ENCODE measurements at places on chromosomes 7 and 10.

GRCh38 chr7:130350945-130351790 lies 6.6 kb downstream of the CPA5 start:
- DNase-seq, result no peak

- DNase-seq, result no peak
Measured at GRCh38 chr10:48667960-48668590, 16.6 kb upstream of the WDFY4 start.

- peak; percentile 25 for DNase-seq
Measured at GRCh38 chr10:46255801-46256747, 30.7 kb upstream of the ANTXRL start.

DNA sequence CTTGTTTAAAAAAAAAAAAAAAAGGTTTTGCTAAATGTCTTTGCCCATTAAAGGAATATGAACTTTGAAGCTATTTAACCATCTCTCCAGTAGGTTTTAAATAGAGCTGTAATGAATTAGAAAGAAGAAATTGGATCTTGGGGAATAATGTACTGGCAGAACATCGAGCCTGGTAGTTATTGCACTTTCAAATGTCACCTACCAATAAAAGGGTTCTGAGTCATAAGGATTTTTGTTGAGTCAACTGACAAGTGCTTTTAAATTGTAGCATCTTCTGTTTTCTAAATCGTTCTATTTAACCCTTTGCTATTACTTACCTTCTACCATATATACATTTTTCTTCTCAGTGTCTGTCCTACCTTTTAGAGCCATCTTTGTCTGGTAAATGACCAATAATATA lies 10.7 kb downstream of the CUTC start:
- no peak for DNase-seq

DNA sequence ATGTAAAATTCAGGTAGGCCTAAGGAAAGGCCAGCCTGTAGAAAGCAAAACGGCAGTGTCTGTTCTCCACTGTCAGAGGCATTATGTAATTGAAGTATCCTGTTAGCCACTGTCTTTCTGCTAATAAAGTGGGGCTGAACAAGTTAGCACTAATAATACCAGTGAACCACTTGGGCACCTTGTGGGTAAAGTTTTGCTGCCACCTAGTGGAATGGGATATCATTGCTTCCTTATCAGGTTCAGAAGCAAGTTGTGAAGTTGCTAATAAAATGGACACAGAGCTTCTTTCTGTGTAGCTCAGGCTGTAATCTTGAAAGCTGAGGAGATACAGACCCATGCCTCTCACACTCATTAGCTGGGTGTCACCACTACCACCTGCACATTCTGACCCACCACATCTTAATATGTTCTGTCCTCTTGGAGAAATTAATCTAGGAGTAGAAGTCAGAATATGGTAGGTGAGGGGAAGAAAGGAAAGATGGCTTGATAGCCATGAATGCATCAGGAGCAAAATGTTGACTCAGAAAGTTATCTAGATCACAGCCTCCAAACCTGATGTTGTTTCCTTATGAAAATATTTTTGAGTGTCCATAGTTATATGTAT lies 175.1 kb downstream of the SEPTIN7 start:
- DNase-seq, result peak; percentile 39

- no peak for DNase-seq
Measured at GRCh38 chr7:71727347-71727746, 595.4 kb downstream of the GALNT17 start.

GRCh38 chr10:33886299-33886698 lies 551.8 kb upstream of the NRP1 start:
- DNase-seq, result no peak

DNA sequence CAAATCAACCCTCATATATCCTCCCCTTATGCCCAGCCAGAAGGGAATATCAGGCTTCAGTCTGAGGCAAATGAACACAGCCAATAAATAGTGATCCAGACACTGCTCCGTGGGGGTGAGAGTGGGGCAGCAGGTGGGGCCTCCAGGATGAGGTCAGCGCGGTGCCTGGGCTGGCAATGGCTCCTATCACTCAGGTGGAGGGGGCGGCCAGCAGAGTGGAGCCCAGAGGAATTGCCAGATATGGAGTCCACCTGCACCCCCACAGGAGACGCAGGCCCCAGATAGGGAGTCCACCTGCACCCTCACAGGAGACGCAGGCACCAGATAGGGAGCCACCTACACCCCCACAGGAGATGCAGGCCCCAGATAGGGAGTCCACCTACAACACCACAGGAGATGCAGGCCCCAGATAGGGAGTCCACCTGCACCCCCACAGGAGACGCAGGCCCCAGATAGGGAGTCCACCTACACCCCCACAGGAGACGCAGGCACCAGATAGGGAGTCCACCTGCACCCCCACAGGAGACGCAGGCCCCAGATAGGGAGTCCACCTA lies 78.0 kb upstream of the PPP2R2D start:
- no peak for DNase-seq

DNA sequence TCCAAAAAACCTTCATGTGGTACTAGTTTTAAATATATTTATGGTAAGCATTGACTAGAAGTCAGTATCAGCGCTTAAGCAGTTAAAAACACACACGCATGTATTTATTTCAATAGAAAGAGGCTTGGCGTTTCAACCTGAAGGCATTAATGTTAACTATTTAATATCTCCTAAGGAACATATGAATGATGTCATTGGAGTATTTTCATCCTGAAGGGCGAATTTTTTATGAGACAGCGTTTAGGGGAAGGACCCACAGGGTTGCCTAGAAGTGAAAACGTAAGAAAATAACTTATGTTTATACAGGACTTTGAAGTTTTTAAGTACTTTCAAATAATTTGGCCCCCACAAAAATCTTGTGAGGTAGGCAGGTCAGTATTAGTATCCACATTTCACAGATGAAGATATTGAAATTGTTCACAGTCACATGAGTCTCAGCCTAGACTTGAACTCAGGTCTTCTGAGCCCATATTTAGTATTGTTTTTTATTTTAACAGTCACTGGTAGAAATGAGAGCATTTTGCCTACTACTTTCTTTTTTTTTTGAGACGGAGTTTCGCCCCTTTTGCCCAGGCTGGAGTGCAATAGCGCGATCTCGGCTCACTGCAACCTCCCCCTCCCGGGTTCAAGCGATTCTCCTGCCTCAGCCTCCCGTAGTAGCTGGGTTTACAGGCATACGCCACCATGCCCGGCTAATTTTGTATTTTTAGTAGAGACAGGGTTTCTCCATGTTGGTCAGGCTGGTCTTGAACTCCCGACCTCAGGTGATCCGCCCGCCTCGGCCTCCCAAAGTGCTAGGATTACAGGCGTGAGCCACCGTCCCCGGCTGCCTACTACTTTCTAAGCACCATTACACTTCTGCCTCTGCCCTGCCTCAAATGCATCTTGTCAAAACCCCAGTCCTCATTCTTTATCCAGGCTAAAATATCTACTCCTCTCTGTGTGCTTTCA lies 1.8 kb downstream of the SLK start:
- DNase-seq, result no peak

DNA sequence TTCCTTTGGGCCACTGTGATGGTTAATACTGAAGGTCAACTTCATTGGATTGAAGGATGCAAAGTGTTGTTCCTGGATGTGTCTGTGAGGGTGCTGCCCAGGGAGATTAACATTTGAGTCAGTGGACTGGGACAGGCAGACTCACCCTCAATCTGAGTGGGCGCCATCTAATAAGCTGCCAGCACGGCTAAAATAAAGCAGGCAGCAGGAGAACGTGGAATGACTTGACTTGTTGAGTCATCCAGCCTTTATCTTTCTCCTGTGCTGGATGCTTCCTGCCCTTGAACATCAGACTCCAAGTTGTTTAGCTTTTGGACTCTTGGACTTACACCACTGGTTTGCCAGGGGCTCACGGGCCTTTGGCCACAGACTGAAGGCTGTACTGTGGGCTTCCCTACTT lies 1046.9 kb downstream of the TYW1 start:
- no peak for DNase-seq

DNA sequence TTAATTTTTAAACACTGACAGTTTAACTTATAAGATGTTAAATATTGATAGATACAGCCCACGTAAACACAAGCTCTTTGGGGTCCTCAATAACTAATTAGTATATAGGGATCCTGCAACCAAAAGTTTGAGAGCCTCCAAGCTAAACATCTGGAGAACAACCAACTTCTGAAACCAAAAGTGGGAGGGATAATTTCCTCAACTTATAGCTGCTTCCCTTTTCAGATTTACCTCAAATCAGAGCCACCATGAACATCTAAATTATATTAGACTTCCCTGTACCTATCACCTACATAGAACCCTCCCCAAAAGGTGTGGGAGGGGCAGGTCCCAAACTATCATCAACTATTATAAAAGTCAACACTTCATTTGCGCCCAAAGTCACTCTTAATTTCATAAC lies 8.6 kb downstream of the PSAP start:
- no peak for DNase-seq

GRCh38 chr10:43196981-43197833 lies 59.0 kb downstream of the CSGALNACT2 start:
- DNase-seq, result no peak

DNA sequence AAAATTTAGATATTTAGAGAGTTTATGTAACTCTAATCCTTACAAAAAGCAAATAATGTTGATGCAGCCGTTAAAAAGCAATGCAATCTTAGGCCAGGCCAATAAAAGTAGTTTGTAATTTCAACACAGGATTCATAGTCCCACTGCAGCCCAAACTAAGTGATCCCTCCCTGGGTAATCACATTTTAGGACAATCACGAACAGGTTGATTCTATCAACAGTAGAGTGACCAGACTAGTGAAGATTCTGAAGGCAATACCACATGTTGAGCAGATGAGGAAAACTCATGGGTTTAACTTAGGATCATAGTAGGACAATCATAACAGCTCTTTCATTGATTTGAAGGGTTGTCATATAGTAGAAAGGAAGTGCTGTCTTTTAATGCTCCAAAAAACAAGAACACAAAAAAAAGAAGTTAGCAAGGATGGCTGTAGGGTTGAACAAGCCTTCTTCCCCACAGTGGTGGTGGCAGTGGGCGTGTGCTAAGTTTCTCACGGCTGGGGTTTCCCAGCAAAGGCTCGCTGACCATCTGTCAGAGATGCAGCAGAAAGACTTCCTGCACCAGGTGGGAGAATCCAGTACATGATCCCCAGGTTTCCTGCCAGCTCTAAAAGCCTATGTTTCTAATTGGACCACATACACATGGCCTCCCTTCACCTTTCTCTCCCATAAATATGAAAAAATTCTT lies 212.2 kb downstream of the CHRM2 start:
- DNase-seq, result no peak

GRCh38 chr10:112700215-112700671 lies 249.8 kb upstream of the TCF7L2 start:
- DNase-seq, result no peak

- no peak for DNase-seq
Measured at GRCh38 chr7:71254751-71255150, 122.8 kb downstream of the GALNT17 start.

- DNase-seq, result no peak
Measured at GRCh38 chr7:41994746-41995110, 242.3 kb downstream of the GLI3 start.

DNA sequence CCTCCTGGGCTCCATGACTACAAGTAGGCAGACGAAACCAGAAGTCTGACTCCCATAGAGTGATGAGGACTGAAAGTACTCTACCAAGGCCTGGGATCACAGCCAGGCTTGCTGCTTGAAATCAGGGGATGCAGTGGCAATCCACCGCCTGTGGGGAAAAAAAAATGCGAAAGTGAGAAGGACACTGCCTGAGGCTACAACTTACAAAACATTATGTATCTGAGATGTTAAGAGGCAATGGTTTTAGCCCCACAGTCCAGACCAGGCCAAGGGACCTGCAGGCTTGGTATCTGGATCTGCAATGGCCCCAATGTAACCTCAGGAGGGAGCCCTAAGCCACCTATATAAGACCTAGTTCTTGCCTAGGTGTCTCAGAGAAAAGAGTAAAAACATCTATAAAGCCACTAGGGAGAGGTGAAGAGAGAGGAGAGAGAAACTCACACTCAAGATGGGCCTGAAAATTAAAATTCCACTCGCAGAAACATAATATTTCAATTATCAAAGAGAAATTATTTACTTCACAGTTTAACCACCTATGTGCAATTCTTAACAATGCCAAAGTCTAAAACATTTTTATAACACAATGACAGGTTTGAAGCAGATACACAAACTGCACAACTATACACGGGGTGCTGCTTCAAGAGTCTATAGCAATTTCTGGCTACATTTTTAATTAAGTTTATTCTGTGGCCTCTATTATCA lies 13.9 kb downstream of the DNAJC1 start:
- no peak for DNase-seq

DNA sequence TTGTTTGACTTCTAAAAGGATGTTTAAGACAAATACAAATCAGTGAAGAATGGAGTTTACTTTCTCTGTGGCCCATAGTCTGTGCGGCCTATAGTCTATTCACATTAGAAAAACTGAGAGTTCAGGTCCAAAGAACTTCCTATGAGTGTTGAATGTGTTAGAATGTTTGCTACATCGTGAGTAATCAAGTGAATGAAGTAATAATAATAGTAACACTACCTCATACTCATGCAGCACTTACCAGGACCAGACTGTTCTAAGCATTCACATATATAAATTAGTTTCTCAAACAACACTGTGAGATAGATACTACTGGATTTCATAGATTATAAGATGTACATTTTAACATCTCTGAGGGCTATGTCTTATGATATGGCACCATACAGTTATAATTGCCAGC lies 70.4 kb downstream of the RALA start:
- DNase-seq, result no peak

GRCh38 chr7:94050046-94050445 lies 45.9 kb upstream of the BET1 start:
- DNase-seq, result no peak

- no peak for DNase-seq
Measured at GRCh38 chr7:124062171-124062570, 29.3 kb upstream of the TMEM229A start.

- no peak for DNase-seq
Measured at GRCh38 chr7:101171442-101171837, 6.1 kb upstream of the VGF start.

DNA sequence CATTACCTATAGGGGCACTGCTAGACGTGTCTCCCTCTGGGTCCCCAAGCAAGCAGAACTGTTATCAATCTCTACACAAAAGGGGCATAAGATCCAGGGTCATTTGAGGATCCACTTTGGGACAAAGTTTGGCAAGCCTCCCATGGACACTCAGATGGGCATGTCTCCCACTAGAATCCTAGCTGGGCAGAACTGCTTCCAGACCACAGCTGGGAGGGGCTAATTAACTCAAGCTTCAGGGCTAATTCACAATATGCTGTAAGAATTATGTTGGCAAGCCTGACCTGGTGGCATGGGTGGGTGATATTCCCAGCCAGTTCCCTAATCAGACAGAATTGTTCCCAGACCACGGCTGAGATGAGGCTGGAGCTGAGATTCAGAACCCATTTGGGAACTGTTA lies 738.4 kb upstream of the FZD8 start:
- DNase-seq, result no peak

- DNase-seq, result no peak
Measured at GRCh38 chr10:13637303-13637856, 50.6 kb downstream of the PRPF18 start.

GRCh38 chr10:89029785-89030437 lies 39.3 kb downstream of the FAS start:
- peak; percentile 63 for DNase-seq

DNA sequence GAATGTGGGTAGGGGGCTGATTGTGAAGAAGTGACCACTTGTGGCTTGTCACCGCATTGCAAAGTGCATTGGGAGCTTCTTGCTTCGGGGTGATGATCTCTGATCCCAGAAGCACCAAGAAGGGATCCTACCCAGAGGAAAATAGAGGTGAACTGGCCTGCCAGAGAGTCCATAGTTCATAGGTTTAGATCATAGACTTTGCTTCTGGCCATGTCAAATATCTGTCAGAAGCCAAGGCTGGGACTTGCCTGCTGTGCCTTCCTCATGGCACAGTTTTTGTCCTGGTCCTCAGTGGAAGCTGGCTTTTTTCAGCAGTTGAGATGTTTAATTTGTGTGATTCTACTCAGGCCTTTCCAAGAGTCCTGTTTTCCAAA lies 1.1 kb downstream of the ZSWIM8 start:
- DNase-seq, result no peak
